Activated effector memory CD4-positive, alpha-beta T cell treated with Interleukin-2 at 50 U/mL for 16 hours (primary cell): ENCODE measurements at places on chromosomes 4 and X.

DNA sequence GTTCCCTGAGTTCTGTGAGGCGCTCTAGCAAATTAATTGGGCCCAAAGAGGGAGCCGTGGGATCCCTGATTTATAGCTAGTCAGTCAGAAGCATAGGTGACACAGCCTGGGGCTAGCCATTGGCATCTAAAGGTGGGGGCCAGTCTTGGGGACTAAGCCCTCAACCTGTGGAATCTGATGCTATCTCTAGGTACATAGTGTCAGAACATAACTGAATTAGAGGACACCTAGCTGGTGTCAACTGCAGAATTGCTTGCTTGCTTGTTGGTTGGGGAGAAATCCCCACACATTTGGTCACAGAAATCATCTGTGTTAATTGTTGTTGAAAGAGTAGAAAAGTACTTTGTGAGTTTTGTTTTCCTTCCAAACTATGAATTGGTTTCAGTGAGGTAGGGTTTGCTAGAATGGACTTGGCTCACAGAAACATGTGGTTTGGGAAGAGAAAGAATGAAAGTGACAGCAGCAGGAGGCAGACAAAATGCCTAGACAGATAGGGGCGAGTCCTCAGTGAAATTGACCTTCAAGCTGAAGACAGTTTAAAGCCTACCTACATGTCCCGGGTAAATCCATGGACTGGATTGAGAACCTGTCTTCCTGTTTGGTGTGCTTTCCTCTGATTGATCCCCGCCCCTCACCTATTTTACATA lies 12.8 kb upstream of the GPR82 start:
- no peak for DNase-seq

GRCh38 chr4:176270669-176271068 lies 1.6 kb upstream of the ASB5 start:
- DNase-seq, result no peak

DNA sequence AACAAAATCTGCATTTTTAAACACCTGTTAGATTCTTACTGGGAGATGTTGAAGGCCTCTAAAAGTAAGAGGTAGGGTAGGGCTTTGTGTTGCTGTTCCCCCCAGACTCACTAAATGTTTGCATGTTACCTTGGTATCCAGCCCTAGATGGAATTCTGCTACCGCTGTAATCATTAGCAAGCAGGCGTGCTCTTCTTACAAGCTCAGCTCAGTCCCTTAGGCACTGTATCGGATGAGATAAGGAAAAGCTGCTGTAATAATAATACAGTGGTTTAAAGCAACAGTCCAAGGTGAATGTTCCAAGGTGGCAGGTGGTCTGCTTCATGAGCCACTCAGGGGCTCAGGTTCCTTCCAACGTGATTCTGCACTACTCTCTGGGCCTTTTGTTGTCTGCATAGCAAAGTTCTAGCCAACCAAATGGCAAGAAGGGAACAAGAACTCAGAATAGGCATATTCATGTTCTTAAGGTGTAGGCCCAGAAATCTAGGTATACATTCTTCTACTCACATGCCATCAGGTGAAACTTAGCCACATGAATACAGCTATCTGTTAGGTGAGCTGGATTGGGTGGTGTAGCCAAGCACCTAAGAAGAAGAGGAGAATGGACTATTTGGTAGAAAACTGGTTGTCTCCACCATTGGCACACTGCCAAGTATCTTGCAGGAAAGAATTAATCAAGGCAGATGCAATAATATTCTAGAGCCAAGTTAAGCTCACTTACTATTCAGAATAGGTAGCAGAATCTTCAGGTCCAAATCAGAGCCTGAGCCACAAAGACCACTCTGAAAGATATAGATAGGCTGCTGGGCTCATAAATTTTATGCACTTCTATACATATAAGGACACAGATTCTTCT lies 46.0 kb downstream of the COQ2 start:
- DNase-seq, result no peak

GRCh38 chrX:118717678-118718391 lies 9.6 kb upstream of the IL13RA1 start:
- no peak for DNase-seq

DNA sequence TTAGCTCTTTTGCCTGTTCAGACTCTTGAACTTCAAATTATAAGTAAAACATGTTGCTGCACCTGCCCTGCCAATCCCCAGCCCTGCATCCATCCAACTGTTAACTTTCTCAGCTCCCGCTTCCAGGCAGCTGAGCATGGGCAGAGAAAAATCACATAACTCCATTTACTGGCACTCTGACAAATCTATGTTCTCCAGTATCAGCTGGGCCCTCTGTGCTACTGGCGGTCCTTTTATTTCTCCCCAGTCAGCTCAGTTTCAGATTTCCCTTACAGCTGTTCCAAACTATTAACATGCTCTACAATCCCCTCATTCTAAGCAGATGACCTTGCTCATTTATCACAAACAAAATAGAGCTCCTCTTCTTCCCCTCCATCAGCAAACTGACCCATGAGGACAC lies 240.4 kb upstream of the TET2 start:
- no peak for DNase-seq

DNA sequence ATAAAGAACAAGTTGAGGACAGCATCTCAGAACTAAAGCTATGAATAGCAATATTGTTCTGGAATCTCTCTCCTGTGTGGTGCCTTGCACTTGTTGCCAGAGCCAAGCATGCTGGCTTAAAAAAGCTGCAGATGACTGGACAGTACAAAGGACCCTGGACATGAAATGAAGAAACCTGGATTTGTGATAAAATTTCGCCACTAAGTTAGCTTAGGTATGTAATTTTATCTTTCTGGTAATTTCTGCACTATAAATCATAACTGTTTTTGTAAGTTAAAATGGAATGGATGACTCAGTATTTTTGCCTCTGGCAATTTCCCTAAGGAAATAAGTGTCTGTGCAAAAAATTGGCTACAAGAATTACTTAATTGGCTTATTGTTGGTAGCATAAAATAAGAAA lies 317.2 kb downstream of the CAMK2D start:
- DNase-seq, result no peak

- DNase-seq, result no peak
Observed at GRCh38 chrX:7582191-7582590, 260.8 kb upstream of the VCX start.

DNA sequence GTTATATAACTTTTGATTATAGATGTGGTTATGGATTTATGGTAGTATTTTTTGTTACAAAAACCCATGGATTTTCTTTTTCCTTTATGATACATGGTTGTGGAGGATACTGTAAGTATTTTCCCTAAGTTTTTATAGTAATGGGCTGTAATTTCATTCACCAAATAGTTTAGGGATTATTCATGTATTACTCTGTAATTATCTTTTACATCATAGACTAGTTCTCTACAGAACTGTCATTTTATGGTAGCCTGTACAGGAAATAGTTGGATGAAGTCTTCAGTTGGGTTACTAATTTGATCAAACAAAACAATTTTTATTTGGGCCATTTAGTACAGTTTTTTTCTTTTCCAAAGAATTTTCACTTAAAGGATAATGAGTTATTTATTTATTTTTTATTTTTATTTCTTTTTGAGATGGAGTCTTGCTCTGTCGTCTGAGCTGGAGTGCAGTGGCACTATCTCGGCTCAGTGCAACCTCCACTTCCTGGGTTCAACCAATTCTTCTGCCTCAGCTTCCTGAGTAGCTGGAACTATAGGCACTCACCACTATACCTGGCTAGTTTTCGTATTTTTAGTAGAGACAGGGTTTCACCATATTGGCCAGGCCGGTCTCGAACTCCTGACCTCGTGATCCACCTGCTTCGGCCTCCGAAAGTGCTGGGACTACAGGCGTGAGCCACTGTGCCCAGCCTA lies 42.1 kb downstream of the RBPJ start:
- no peak for DNase-seq

GRCh38 chr4:150593996-150594395 lies 12.0 kb downstream of the MAB21L2 start:
- no peak for DNase-seq

DNA sequence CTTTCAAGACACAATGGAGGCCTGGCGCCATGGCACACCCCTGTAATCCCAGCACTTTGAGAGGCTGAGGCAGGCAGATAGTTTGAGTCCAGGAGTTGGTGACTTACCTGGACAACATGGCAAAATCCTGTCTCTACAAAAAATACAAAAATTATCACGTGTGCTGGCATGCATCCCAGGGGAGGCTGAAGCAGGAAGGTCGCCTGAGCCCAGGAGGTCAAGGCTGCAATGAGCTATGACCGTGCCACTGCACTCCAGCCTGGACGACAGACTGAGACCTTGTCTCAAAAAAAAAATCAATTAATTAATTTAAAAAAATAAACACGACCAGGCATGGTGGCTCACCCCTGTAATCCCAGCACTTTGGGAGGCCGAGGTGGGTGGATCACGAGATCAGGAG lies 2.0 kb upstream of the CTPS2 start:
- DNase-seq, result no peak

GRCh38 chrX:32985544-32985943 lies 225.8 kb downstream of the DMD start:
- no peak for DNase-seq

GRCh38 chr4:52783069-52783468 lies 31.8 kb upstream of the ERVMER34-1 start:
- no peak for DNase-seq

GRCh38 chr4:72779241-72779640 lies 210.2 kb upstream of the ADAMTS3 start:
- no peak for DNase-seq

DNA sequence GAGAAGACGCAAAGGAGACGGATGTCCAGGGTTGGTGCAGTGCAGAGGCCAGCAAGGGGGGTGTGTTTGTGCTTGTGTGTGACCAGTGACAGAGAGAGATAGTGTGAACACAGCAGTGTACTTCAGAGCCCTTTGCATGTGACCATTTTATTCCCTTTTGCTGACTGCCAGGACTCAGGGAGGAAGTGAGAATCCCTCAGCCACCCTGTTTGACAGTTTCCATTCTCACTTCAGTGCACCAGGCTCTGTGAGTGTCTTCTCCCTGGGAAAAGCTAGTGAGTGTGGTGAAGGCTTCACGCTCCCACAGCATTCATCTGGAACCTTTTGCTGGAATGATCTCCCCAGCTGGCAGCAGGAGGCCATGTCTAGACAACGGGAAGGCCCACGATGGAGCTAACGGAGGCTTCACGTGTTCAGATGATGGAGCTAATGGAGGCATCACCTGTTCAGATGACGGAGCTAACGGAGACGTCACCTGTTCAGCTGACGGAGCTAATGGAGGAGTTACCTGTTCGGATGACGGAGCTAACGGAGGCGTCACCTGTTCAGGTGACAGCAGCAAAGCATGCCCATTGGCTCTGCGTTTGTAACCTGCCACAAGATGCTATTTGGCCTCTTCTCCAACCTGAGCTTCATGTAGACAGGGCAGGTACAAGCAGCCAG lies 195.4 kb downstream of the AFAP1 start:
- DNase-seq, result no peak

DNA sequence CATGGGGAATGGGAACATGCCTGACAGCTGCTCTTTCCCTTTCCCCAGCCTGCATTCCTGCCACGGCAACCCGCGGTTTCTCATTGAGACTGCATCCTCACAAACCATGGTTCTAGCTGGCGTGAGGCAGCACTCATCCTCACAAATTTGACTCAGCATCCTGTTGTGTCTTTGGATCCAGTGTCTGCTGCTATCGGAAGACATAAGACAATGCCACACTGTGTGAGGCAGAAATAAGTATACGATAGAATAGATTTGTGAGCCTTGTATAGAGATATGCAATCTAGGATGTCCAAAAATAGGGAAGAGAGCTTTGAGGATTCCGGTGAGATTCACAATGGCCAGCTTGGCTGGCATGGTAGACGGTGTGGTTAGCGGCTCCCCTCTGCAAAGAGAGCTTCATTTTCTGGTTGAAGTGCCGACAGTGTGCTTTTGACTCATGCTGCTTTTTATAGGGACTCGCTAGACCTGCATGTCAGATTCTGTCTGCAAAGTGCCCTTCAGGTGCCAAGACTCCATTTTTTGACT lies 161.3 kb upstream of the PSAPL1 start:
- no peak for DNase-seq

DNA sequence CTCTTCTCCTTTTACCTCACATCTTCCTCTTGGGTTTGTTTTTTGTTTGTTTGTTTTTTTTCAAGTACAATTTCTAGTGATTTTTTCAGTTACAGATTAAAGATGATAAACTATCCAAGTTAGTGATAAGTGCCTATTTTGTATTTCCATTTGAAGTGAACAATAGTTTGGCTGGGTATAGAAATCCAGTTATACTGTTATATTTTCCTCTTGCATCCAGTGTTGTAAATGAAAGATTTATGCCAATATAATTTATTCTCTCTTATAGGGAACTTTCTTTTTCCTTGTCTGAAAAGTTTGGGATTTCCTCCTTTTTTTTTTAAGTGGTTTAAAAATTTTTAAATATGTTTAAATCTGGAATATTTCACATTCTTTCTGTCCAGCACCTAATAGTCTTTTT lies 169.4 kb downstream of the CPEB2 start:
- no peak for DNase-seq

DNA sequence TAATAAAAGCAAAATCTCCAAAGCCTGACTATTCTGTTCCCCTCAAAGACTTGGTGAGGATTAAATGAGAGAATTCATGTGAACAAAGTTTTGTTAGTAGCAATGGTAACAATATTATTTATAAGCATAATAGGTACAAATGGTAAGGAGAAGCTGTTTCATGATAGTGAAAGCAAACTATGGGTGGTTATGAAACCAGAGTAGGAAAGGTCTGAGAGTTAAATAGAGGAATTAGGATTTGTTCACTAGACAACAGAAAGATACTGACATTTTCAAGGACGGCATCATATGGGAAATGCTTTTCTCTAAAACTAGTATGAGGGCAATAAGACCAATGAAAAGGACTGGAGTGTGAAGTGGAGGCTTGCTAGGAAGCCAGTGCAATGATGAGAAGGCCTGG lies 128.6 kb upstream of the FTHL17 start:
- DNase-seq, result no peak

DNA sequence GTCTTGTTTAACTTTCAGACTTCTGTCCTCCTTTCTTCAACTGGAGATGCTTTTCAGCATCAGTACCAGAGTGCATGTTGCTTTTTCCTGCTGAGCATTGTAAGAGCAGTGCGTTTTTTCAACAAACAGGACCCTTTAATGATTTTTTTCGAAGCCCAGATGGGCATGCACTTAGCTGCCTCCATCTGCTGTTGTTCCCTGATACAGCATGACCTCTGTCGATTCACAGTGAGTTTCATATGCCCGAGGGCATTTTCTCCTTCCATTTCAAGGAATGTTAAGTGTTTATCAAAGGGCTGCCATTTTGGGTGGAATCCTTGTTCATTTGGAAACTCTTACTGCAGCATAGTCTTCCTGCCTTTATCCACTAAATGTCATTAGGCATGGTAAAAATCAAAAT lies 428.6 kb downstream of the DTHD1 start:
- no peak for DNase-seq

GRCh38 chr4:124181039-124181438 lies 531.5 kb downstream of the ANKRD50 start:
- DNase-seq, result no peak

DNA sequence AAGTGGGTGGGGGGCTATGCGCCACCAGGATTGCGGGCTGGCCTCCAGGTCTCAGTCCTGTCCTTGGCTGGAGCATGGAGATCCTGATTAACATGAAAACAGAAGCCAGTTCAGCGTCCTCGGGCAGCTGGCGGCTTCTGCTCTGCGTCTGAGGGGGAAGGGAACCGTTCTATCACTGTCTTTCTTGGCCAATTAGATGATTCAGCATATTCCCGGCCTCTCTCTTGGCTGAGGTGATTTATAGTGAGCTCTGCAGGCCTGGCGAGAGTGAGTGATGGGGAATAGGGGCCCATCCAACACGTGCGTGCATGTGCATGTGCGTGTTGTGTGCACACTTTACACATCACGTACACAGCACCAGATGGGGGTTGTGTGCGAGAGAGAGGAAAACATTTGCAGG lies 145.8 kb upstream of the ATP6AP2 start:
- DNase-seq, result no peak
